ENCODE measurements at places on chromosomes 2 and 18.

DNA sequence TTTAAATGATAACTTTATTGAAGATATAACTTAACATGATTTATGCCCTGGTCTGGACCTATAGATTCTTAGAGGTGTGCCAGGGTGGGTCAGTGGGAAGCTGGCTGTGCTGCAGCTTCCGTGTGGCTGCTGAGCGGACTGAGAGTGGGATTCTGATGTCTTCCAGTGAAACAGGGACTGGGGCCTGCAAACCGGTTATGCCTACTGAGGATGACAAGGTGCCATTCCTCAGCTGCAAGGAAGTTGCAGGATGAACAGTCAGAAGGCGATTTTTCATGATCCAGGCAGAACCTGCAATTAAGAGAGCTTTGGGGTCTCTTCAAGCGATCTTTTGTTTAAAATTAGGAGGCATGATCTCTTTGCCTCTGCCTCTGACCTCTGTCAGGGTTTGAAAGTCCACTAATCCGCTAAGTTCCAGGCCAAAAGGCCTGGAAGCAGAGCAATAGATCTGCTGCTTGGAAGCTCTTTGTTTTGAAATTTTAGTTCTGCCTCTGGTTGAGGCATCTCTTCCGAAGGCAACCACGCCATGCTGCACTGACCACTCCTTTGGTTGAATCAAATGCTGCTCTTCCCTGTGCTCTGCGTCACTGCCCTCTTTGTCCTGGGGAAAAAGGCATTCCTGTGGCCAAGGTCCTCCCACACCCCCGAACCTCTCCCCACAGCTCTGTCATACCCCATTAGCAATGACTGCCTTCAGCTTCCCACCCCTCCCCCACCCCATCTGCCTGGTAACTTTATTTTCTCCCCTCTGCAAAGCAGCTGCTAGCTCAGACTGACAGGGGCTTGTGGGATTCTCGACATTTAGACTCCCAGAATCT lies 2.0 kb downstream of the TMEM169 start:
- no peak for DNase-seq

DNA sequence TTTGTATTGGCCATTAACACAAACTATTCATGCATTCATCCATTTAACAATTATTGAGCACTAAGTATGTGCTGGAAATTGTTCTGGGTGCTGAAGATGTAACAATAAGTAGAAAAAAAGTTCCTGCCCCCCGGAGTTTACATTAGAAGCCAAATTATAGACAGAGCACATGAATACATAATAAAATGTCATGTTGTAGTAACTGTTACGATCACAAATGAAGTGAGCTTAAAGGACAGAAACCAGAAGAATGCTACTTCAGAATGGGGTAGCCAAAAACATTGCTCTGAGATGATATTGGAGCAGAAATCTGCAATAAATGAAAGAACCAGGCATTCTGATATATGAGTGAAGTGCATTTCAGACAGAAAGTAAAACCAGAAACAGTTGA lies 256.0 kb upstream of the SETBP1 start:
- no peak for DNase-seq

- DNase-seq: no peak
Measured at GRCh38 chr2:240876035-240876474, 7.4 kb downstream of the AGXT start.

- no peak for DNase-seq
Measured at GRCh38 chr2:96762529-96763311, 2.0 kb downstream of the CNNM4 start.

All from heart left ventricle (tissue), 16 donors.